ENCODE measurements at places on chromosomes 11 and 22. TPM values are rescaled to one million over a fixed set of nuclear protein-coding genes. Genes with fewer than 3 reads are reported as not detected.
A peak's percentile ranks its signal among the peaks of the same experiment; 100 is the strongest.

DNA sequence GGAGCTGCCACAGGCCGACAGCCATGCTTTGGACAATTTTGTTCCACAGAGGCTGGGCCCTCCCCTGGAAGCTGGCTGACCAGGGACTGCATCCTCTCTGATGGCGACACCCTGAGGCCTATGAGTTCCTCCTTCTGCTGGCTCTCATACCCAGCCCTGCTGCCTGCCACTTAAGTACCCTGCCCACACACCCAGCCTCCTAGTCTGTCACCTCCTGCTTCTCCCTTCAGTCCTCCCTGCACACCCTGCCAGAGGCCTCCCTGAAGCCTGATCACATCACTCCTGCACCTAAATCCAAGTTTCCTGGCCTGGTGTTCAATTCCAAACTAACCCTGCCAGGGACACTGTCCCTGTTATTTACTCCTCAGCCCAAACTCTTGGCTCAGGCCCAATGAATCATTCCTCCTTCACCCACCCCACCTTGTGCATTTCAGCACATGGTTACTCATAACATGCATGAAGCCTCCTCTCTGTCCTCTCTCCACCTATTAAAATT is 136.7 kb upstream of the NECTIN1 start:
- no peak for DNase-seq

- DNase-seq = no peak
These were observed 17.9 kb downstream of the CAPN5 start for GRCh38 chr11:77084581-77085191.

DNA sequence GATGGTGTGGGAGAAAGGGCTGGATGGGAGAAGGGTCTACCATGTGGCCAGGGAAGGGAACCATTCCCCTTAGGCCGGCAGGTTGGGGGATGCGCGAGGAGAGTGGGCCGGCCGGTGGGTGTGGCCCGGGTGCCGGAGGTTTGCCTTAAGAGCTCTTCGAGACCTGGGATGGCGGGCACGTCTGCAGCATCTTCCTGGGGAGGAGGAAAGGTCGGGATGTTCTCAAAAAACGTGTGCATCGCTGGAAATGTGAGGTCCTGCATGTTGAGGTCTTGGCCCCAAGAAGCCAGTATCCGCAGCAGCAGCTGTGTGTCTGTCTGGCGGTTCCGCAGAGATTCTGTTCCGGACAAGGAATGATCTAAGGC is 1.4 kb downstream of the NAV2 start:
- DNase-seq = peak; percentile 31

Gene OR51B2
- total RNA-seq = not detected

Gene TIGD3
- under 0.01 TPM for total RNA-seq

Gene LRRC74B
- total RNA-seq = not detected

Gene BDNF
- total RNA-seq = under 0.01 TPM

GRCh38 chr22:43152357-43153071 is 1.2 kb downstream of the TSPO start:
- peak; percentile 70 for DNase-seq

DNA sequence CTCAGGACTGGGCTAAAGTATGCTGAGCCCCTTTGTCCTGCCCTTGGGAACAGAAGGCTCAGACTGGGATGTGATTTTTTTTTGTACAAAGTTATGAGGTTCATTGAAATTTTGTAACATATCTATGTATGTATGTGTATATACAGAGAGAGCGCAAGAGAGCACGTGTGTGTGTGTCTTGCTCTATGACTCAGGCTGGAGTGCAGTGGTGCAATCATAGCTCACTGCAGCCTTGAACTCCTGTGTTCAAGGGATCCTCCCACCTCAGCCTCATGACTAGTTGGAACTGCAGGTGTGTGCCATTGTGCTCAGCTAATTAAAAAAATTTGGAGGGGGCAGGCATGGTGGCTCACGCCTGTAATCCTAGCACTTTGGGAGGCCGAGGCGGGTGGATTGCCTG is 5.7 kb downstream of the TMEM25 start:
- DNase-seq = no peak

- DNase-seq = no peak
These were observed 9.9 kb downstream of the PRR5 start for GRCh38 chr22:44711690-44712555.

DNA sequence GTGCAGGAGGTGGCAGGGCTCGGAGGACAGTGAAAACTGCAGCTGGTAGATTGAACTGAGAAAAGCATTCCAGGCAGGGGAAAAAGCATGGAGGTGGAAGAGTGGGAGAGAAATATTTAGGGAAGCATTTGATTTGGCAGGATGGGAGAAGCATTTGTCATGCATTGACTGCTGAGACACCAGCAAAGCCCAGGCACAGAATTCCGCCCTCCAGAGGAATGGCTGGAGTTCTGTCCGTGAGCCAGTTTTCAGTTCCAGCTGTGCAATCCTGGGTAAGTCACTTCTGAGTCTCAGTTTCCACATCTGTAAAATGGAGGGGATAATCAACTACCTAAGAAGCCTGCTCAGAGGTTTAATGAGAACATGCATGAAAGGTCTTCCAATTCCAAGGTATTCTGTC is 4.3 kb upstream of the TSKU start:
- no peak for DNase-seq

GRCh38 chr22:36197065-36197440 is 4.6 kb downstream of the APOL4 start:
- no peak for DNase-seq

DNA sequence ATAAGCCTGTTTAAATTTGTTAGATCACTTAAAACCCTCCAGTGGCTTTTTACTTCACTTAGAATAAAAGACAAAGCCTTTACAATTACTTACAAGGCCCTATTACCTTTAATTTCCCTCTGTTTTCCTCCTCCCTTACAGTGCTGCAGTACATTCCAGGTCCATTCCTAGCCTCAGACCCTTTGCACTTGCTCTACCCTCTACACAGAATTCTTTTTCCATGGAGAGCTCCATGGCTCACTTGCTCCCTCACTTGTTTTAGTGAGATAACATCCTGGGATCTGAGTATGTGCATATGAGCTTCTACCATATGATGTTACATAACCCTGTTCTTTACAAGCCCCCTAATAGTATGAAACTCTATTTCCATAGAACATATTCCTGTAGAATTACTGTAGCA is 24.4 kb downstream of the ZNF214 start:
- no peak for DNase-seq

DNA sequence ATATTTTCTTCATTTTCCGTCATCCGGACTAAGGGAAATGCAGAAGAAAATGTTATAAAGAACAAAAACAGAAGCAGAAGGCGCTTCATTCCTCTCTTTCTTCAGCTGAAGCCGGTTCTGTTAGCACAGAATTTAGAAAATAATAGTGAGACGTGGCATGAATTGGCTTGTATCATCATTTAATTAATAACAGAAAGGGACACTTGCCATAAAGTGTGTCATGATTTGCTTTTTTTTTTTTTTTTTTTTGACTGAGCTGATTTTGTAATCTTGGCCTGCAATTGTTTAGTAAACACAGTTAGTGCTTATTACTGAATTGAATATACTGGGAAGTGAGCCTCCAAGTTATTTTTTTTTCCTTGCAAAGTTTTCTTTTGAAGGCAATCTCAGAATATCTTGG is at the start of gene MMP27:
Gene MMP27, minus strand, starts transcription at position 144 of the 400 bp plus-strand sequence. Its CDS starts 55 bp downstream, at position 89.
- no peak for DNase-seq

DNA sequence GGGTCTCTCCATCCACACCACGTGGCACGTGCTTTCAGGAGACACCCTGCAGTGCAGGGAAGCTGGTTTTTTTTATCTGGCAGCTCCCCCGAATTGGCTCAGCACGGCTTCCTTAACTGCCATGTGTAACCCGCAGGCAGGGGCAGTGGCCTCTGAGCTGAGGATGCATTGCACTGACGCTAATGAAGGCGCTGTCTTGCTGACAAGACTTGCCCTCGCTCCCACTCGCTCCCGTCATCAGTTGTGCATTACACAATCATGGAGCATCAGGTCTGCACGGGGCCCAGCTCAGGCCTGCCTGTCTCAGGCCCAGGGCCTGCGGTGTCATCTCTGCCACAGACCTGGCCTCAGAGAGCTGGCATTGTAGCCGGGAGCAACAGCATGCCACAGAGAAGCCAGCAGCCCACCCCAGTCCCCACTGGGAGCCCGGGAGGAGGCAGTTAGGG is 95.9 kb downstream of the ARHGAP8 start:
- DNase-seq = no peak

GRCh38 chr11:1435820-1436467 is 46.2 kb downstream of the BRSK2 start:
- no peak for DNase-seq
